ENCODE measurements at places on chromosomes 1 and 21.
A peak's percentile ranks its signal among the peaks of the same experiment; 100 is the strongest.

GRCh38 chr1:216024546-216024945, 398.7 kb downstream of the USH2A start:
- DNase-seq, result no peak

GRCh38 chr1:49364676-49365075, 588.0 kb upstream of the BEND5 start:
- no peak for DNase-seq

GRCh38 chr1:176878750-176879536, 285.6 kb downstream of the ASTN1 start:
- DNase-seq, result no peak

- DNase-seq, result no peak
Observed at GRCh38 chr1:61088163-61088974, 6.0 kb downstream of the NFIA start.

GRCh38 chr1:51119331-51119730, 17.3 kb downstream of the C1orf185 start:
- no peak for DNase-seq

DNA sequence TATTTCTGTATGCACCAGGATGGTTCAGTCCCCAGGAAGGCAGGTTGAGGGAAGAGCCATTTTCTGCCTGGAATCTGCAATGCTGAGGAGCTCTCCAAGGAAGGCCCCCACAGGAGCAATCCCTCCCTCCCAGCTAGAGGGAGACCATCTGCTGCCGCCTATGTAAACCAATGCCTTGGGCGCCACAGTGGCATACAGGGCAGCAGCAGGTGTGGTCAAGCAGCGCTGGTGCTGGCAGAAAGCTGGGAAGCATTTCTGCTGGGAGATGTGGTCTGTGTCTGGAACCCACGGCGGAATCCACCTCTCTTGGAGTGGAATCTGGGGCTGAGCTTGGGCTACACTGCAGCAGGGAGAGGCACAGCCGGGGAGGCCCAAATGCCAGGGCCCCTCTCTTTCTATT, 283.3 kb downstream of the RRAGC start:
- DNase-seq, result no peak

DNA sequence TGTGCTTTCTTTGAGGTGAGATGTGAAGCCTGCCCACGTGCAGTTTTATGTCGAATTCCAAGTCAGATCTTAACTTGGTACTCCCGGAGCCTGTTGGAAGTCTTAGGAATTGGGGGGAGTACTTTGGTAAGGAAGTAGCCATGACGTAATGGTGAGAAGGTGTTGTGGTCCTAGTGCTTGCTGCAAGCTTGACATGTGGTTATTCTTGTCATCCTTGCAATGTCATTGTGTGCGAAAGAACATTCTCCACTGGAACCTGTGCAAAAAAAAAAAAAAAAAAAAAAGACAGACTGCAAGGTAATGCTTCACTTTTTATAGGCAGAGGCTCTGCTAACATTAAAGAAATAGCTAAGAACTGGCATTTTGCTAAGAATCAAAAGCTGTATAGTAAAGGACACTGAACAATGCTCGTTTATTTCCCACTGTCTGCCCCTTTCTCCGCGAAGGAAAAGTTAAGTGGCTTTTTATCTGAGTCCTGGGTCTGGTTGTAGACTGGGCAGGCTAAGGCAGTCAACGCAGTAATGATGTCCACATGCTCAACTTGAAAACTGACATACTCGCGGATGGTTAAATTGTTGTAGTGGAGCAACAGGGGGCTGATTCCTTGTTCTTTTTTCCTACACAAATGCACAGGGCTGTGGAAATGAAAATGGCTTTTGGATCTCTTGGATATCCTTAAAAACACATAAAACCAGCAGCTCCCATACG, 2.1 kb downstream of the KAZN start:
- DNase-seq, result no peak

DNA sequence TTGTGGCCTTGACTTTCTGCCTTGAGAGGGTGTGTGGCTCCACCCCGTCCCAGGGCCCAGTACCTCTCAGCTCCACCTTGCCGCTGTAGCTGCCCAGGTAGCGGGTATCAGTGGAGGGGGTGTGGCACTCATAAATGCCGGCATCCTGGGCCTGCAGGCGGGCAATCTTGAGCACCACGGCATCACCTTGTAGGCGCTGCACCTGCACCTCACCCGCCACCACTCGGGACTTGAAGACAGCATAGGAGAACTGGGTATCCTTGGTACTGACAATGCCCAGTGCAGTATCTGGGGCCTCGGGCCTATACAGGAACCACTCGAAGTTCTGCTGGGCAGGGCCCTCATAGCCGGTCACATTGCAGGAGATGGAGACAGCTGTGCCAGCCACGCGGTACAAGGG, 3.6 kb downstream of the IGSF8 start:
- no peak for DNase-seq

GRCh38 chr1:204493145-204493983, 1.2 kb downstream of the PIK3C2B start:
- DNase-seq, result no peak

DNA sequence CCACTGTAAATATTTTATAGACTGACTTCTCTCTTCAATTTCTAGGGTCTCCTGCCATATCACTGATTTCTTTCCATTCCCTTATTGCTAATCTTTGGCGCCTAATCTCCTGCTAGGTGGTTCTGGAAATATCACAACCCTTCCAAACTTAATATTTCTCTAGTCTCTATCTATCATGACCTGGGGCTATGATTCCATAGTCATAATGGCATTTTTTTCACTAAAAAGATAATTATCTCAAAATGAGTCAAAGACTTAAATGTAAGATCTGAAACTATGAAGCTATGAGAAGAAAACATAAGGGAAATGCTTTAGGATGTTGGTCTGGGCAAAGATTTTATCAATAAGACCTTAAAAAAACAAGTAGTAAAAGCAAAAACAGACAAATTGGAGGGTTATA, 74.2 kb downstream of the LEPR start:
- DNase-seq, result no peak

GRCh38 chr1:50300297-50300696, 122.9 kb downstream of the DMRTA2 start:
- DNase-seq, result no peak

DNA sequence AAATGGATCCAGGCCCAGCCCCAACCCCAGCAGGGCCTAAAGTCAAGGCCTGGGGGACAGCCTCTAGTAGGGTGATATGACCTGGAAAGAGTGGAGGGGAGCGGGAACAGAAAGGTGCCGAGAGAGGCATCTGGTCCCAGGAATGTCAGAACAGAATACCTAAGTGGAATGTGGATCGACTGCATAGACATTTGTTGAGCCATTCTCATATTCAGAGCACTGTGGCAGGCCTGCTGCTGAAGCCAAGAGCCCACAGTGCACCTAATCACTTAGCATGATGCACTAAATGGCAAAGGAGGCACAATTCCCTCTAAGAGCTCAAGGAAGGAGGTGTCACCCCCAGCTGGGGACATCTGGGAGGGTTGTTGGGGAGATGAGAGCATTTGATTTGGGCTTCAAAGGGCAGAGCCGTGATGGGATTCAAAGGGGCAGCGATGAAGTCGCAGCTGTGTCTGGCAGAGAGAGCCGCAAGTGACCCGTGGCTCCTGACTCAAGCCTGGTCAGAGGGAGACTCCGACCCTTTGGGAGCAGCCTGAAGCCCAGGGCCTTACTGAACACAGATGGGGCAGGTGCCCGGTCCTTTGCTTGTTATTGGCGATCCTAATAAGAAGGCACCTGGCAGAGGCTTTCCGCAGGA, 8.6 kb upstream of the PKP1 start:
- DNase-seq, result no peak

DNA sequence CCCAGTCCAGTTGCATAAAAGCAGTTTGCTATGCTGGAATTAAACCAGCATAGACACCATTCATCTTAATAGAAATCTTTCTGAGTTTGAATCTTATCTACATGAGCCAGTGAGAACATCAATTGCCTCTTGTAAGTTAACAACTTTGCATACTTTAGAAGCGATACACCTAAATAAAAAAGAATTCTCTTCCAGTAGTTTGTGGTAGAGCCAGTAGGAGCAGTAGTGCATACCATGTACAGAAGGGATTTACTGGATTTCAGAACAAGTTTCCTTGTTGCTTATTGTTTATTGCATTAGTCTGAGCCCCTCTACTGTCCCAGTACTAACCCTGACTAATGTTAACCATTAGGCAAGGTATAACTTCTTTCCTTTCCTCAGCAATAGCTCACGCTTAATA, 313.1 kb downstream of the TGFB2 start:
- DNase-seq, result no peak

DNA sequence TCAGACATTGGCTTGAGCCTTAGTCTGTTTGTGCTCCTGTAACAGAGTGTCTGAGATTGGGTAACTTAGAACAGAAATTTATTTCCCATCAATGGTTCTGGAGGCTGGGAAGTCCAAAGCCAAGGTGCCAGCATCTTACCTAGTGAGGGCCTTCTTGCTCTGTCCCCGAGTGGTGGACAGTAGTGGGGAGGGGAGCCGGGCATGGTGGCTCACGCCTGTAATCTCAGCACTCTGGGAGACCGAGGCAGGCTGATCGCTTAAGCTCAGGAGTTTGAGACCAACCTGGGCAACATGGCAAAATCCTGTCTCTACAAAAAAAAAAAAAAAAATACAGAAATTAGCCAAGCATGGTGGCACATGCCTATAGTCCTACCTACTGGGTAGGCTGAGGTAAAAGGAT, 336.5 kb upstream of the VAMP3 start:
- no peak for DNase-seq

DNA sequence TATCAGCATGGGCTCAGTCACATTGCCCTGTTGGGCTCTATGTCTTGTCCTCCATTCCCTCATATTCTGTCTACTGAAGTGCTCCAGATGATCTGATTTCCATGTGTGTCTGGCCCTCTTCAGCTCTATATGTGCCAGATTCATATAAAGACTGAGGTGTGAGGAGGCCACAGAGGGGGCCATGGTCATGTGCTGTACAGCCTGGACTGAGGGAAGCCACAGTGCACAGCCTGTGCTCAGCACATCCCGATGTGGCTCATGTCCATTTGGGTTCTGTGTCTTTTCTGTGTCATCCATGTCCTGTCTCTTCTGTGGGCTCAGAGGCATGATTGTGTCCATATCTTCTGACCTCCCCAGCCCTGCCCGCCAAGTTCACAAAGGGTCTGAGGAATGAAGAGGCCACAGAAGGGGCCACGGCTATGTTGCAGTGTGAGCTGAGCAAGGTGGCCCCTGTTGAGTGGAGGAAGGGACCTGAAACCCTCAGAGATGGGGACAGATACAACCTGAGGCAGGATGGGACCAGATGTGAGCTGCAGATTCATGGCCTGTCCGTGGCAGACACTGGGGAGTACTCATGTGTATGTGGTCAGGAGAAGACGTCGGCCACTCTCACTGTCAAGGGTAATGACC, 97.0 kb downstream of the OBSCN start:
- no peak for DNase-seq

GRCh38 chr1:81582467-81582986, 218.2 kb upstream of the ADGRL2 start:
- DNase-seq, result no peak

DNA sequence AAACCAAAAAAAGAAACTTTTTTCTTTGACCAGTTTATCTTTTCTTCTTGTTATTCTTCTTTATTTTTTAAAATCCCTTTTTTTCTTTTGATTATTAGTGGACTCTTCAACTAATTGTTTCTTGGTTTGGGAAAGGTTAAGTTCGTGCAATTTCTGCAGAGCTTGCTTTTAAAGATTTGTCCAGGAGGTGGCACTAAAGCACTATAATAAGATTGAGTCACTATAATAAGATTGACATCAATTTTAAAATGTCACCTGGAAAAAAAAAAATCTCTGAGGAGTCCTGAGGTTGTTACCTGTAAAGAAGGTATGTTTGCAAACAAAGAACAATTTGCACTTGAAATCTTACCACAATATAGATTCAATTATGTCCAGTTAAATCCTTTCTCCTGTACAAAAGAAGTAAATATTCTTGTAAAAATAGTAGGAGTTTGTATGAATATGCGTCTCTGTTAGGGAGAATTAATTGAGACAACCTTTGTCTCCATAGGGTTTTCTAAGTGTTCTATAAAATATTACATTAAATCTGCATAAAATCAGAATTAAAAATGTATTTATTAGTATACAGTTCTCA, 166.7 kb downstream of the ADGRL4 start:
- peak; percentile 30 for DNase-seq

DNA sequence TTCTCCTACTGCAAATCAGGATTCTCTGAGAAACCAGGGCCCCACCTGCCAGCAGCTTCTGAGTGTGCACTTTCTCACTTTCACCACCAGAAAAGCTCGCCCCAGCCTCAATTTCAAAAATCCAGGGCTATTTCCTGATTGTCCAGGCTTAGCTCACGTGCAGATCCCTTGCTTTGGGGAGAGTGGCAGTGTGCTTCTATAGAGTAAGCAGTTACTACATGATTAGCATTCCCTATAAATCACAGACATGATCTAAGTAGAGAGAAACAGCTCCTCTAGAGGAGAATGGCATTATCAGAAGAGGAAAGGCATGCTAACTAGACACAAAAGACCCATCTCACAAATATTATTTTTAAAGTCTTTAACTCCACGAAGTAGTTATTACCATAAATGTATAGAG, 456.0 kb upstream of the PKN2 start:
- no peak for DNase-seq

DNA sequence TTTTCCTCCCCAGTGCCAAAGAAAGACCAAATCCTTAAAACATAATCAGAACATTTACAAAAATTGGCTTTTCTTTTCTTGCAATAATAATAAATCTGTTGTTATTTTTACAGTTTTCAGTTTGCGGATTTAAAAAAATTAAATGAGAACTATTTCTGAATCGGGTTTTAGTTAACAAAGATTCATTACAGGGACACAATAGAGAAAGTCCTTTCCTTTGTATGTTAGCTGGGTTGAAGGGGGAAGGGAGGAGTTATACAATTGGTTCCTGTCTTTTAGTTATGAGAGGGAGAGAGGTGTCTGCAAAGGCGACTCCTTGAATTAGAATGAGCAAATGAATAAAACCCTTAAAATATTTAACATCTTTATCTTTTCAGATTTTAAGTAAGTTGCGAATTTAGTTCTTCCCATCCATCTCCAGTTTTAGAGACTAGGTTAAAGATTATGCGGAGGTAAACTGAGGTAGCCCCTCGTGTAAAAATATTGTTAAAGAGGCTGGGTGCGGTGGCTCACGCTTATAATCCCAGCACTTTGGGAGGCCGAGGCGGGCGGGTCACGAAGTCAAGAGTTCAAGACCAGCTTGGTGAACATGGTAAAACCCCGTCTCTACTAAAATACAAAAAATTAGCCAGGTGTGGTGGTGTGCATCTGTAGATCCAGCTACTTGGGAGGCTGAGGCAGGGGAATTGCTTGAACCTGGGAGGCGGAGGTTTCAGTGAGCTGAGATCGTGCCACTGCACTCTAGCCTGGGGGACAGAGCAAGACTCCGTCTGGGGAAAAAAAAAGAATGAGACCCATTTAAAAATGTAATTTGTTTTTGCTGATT, 3.9 kb downstream of the SPEN start:
- DNase-seq, result no peak

DNA sequence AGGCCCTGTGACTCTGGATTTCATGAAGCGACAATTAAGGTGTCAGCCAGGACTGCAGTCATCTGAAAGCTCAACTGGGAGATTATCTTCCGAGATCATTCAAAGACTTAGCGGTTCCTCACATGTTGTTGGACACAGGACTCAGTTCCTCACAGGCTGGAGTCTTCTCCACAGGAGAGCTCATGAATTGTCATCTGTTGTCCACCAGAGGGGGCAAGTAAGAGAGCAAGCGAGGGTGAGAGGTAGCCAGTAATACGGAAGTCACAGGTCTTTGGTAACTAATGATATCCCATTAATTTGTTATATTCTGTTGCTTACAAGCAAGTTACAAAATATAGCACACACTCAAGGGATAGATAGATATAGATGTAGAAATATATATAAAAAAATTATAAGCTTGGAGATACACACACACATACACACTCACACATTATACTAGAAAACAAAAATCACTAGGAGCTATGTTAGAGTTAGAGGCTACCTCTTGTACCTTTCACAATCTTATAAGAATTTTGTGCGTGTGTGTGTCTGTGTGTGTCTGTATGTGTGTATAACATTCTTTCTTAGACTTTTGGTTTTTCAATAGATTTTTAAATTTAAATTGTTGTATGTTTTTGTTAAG, 1695.3 kb downstream of the BRINP3 start:
- DNase-seq, result no peak

All from CD4-positive, alpha-beta memory T cell (primary cell).